ENCODE measurements at places on chromosomes 11 and 22.

DNA sequence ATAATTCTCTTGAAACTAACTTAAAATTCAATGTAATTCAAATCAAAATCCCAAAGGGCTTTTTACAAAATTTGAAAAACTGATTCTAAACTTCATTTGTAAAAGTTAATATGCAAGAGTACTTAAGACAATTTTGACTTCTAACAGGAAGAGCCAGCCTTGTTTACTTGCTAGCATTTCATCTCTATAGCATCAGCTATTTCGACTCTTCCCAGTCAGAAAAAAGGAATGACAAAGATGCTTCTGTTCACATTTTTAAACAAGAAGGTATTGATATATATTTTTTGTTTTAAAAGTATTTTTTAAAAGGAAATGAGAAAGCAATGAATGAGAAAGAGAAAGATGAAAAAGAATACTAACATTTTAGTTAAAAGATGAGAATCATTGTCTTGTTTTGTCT, 16.4 kb downstream of the SLN start:
- no peak for DNase-seq

- no peak for DNase-seq
These were observed 87.9 kb downstream of the OSBP2 start for GRCh38 chr22:30782613-30783012.

DNA sequence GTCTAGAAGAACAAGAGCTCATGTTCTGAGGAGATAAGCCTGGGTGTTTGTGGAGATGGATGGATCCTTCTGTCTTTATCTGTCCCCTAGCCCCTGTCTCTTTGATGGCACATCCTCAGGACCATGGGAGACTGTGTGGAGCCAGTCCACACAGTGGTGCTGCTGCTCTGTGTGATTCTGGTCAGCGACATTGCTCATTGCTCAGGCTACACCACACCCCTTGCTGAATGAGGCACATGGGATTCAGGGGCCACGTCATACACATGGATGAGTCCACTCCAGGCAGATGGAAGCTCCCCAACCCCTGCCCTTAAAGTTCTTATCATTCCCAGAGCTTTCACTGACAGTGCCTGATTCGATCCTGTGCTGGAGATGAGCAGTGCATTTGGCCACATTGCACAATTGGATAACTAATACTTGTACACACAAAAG, 222.2 kb downstream of the NAV2 start:
- DNase-seq: peak; percentile 70

GRCh38 chr11:69088676-69089146, 40.0 kb downstream of the TPCN2 start:
- DNase-seq: peak; percentile 78

GRCh38 chr11:120389693-120390584, 53.7 kb downstream of the ARHGEF12 start:
- DNase-seq: no peak

GRCh38 chr22:32016081-32016480, 27.0 kb upstream of the SLC5A1 start:
- DNase-seq: no peak

DNA sequence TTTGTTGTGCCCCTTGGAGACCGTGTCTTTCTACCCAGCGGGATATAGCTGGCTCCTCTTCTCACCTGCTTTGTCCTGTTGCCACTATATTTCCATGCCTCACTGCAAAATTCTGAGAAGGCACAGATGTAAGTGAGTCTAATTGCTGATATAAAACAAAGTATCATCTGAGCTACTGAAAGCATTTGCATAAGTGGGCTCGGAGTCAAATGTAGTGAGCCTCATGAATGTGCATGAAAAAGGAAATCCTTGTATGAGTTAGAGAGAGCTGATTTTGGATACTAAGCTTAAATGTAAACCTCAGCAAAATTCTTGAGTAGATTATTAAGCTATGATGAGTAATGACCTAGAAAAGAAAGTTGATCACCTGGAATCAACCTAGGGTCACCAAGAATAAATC, 13.9 kb downstream of the OVCH2 start:
- DNase-seq: no peak

DNA sequence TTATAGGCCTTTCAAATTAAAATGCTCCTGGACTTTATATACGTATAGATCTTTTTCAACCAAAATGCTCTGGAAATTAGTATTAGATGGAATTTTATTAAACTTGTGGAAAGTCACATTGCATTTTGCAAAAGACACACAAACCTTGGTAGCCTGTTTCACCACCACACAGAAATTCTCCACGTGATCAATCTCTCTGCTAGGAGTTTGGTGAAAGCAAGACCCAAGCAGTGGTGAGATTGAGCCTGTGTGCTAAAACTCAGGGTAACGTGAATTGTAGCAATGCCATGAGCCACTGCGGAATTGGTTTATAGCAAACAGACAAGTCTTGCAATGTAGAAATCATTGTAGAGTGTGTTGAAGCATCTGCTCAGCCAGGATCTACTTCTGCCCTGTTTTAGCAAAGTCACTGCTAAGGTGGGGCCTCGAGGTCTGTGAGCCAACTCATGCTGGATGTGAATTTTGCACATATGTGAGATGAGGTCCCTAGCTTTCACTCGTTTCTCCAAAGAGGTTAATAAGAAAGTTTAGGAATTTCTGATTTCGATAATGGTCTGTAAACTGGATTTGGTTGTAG, 184.8 kb downstream of the DBX1 start:
- DNase-seq: no peak

DNA sequence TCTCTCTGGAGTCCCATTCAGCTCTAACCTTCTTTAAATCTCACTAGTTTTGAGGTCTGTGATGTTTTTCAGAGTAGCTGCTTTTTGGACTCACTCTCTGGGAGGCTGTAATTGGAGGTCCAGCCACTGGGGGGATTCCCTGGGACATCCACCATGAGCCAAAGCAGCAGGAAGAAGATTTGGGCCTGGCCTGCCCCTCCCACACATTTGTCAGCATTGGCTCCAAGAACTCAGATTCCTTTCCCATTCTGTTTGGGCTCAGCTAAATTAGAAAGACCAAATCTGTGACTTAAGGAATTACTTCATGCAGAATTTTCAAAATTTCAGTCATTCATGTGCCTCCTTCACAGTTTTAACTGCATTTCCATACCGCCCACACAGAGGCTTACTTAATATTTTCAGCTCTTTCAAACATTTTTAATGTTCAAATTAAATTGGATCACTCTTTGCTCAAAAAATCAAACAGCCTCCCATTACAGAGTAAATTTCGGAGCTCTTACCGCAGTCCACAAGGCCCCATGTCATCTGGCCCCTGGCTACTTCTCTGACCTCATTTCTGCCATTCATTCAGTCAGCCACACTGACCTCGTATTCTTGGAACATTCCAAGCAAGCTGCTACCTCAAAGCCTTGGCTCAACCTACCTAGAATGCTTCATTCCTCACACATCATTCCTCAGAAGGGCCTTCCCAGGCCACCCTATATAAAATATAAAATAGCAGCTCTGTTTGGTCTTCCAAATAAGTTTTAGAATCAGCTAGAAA, 54.5 kb upstream of the RRAS2 start:
- DNase-seq: peak; percentile 58

- DNase-seq: no peak
These were observed 25.3 kb upstream of the ALX4 start for GRCh38 chr11:44335052-44335760.

- no peak for DNase-seq
These were observed 1.7 kb upstream of the IL10RA start for GRCh38 chr11:117984476-117984875.

DNA sequence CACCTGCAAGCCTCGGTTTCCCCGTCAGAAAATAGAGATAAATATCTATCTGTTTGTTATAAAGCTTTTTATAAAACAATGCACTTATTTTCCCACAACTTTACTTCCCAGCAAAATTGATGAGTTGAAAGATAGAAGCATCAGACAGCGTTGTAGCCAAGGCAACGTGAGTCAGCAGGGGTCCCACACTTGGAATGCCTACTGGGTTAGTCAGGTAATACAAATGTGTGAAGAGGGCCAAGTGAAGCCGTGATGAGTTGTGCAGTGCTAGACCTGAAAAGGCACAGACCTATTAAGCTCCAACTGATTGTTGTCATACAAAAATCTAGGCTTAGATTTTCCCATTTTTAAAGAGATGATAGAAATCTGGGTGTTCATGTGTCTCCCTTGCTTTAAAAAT, 118.7 kb downstream of the PGR start:
- no peak for DNase-seq

DNA sequence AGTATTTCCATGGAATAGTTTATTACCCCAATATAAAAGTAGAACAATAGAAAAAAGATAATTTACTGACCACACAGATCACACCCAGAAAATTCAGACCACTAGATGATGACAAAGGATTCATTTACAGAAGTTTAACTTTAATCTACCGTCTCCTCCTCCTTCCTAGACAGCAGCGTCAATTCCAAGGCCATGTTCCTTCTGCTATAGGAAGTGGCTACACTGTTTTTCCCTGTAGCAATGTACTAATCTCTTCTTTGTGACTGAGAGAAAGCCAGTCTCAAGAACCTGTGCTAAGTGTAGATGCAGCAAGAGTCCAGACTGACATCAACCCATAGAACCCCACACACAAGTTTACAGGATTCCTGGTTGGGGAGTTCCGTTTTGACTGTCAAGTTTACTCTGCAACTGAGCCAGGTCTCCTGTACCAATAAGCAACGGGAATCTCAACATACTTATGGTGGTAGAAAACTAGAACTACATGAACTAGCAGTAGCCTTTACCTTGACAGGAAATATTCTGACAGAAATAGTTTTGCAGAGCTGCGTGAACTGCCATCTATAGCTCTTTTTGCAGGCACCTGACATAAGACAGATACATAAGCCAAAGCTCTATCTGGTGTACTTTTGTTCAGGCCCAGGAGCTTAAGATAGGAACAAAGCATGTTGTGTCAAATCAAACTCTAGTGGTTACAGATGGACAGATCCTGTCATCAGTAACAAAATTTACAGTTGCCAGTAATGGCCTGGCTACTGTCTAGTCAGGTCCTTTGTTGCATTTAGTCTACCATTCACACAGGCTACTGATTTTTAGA, 42.9 kb downstream of the MRTFA start:
- no peak for DNase-seq
